ENCODE measurements at places on chromosomes 7 and 10.

DNA sequence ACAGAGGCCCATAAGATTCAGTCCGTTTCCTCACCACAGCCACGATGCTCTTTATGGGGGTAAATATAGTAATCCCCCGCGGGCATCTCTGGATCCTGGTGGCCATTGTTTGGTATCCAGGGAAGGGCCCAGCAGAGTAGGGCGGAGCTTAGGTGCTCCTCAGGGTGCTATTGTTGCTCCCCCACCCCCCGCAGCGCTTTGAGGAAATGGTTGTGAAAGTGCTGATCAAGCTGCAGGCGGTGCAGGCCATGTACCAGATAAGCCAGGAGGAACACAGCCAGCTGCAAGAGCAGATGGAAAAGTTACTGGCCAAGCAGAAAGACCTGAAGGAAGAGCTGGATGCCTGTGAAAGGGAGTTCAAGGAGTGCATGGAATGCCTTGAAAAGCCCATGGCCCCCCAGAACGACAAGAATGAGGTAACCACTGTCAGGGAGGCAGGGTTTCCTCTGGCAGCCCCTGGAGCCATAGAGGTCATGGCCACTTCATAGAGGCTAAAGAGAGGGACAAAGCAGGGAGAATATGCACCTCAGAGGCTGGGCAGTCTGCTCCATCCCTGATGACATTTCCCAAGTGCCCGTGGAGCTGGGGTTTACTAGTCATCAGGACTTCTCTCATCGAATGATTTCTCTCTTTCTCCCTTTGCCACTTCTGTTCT lies 17.6 kb upstream of the FLNC start:
- DNase-seq, result no peak

DNA sequence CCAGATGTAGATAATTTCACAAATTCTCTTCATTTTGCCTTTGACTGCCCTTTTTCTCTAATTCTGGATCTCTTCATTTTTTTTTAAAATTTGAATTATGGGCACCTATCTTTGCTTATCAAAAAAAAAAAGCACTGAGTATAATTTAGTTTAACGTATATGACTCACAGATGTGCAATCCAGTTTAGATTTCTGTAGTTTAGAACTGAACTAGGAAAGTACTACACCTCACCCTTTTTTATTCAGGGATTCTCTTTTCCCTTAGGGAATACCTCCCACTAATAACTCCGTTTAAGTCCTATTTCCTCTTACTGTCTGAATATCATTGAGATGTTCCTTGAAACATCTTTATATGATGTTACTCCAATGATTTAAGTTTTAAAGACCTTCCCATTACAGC lies 665.0 kb downstream of the MAGI2 start:
- DNase-seq, result no peak

- no peak for DNase-seq
Measured at GRCh38 chr7:2807845-2808772, 36.0 kb downstream of the GNA12 start.

DNA sequence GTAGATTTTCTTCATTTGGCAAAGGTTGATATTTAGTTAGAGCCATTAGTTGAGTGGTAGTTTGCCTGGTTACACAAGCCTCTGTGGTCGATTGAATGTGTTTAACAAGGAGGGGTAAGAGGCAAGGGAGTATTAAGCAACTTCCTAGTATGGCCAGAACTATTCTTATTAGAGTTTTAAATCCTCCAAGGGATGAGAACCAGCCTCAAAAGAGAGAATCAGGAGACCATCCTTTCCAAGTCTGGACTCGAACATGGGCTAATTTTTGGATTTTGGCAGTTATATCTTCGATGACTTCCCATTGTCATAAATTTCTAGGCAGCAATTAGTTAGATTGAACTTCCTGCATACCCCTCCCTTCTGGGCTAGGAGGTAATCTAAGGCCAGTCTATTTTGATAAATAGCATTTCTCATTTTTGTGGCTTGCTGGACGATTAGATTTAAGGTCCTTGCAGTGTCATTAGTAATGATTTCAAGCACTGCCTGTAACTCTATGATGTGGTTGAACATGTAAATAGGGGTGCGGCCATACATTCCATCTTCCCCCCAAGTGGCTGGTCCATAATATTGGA lies 219.5 kb upstream of the KCND2 start:
- no peak for DNase-seq

- no peak for DNase-seq
Measured at GRCh38 chr7:139811066-139811465, 18.0 kb upstream of the TBXAS1 start.

GRCh38 chr7:122306320-122307227 lies 2.0 kb upstream of the FEZF1 start:
- DNase-seq, result no peak

GRCh38 chr7:12257582-12257981 lies 46.5 kb downstream of the TMEM106B start:
- no peak for DNase-seq

- no peak for DNase-seq
Measured at GRCh38 chr10:37855636-37856035, 1.8 kb downstream of the ZNF248 start.

GRCh38 chr7:154843670-154844237 lies 159.2 kb downstream of the PAXIP1 start:
- no peak for DNase-seq

DNA sequence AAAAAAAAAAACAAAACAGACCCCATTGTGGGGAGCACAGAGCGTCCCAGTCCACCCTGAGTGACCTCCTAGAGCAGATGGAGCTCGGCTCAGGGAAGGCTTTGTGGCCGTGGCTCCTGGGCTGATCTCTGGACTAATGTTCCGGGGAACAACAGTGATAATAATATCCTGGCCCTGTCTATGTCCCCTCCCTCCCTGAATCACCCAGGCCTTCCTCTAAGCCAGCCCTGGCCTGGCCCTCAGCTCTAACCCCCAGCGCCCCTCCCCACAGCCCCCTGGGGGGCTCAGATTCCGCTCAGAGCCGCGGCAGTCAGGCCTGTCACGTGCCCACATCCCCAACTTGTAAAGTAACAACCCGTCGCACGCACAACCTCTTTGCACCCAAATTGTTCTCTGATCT lies 48.3 kb downstream of the MICALL2 start:
- DNase-seq, result no peak

GRCh38 chr10:124627866-124628675 lies 116.1 kb downstream of the FAM53B start:
- DNase-seq, result no peak

DNA sequence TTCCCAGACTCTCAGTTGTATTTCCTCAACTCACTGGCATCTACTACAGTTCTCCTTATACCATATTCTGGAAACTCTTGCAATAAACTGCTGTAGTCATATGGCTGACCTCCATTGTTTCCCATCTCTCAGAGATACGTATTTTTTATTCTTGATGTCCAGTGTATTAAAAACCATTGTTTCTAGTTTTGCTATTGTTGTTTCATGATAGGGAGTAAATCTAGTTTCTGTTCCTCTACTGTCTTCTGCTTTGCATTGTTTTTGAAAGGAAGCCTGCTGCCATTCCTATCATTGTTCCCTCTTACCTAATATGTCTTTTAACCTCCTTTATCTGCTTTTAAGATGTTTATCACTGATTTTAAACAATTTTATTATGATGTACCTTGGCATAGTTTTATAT lies 255.0 kb downstream of the ADK start:
- DNase-seq, result no peak
